ENCODE measurements at places on chromosomes 6 and 20.

GRCh38 chr20:9180481-9181257 is 111.8 kb downstream of the PLCB4 start:
- DNase-seq, result no peak

- DNase-seq, result no peak
These were observed 22.9 kb upstream of the TMEM30A start for GRCh38 chr6:75307364-75308004.

DNA sequence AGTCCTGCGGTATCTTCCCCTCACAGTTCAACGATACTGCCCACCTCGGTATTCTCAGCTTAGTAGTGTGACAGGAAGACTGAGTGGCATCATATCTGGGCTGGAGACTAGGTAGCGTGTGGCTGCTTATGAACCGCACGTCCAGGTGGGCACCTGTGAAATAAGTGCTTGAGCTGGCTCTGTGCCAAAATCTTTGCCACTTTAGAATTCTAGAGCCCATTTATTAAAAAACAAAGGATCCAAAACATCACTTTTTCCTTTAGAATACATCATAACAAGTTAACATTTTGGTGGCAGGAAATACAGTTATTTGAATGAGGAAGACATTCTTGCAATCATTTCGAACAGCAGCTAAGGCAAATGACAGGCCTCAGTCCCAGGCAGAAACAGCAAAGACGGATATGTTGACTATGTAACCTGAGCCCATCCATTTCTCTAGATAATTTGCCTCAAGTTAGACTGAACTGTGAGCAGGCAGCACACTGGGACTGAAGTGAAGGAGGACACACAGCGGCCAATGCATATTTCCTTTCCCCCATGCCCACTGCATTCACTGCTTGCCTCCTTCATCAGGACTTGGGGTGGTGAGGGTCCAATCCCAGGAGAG is 136.6 kb downstream of the GMDS start:
- DNase-seq, result no peak

DNA sequence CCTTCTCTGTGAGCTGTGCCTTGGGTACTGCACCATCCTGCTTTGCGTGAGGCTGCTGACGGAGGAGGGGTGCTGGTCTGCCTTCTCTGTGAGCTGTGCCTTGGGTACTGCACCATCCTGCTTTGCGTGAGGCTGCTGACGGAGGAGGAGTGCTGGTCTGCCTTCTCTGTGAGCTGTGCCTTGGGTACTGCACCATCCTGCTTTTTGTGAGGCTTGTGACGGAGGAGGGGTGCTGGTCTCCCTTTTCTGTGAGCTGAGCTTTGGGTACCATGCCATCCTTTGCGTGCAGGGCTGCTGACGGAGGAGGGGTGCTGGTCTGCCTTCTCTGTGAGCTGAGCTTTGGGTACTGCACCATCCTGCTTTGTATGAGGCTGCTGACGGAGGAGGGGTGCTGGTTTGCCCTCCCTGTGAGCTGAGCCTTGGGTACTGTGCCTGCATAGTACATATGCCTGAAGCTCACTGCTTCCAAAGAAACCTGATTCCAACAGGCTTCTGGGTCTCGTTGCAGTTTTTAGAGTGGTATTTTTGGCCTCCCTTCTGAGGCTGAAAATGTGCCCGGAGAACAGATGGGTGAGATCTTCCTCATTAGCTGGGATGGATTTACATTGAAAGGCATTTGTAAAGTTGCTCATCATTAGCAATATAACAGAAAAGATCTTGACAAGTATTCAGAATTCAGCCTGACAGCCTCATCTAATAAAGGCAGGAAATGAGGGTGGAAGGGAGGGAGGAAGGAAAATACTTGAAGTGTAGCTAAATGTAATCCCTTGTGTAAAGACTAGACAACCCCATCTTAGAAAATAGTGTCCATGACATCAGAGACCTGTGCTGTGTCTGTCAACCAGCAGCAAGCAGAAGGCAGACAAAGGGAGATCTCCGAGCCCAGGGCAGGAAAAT is 46.8 kb upstream of the UNC93A start:
- DNase-seq, result no peak

DNA sequence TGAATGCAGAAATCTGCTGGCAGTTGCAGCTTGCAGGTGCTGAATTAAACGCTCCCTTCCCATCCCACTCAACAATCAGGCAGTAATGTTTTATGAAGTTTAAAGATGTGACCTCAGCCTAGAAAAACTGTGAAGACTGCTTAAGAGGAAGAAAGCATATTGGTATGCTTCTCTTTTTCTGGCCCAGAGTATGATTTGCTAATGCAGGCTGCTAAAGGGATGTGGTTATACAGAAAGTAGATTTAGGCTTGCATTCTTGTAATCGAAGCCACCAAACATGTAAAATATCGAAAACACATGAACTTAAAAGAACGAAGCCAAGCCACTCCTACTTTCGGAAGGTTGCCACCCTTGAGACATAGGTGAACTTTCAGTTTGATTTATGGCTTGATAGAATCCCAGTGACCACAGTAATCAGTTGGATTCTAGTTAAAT is 40.7 kb downstream of the MAP3K5 start:
- no peak for DNase-seq

GRCh38 chr6:39173270-39173669 is 56.0 kb downstream of the KCNK5 start:
- DNase-seq, result no peak

DNA sequence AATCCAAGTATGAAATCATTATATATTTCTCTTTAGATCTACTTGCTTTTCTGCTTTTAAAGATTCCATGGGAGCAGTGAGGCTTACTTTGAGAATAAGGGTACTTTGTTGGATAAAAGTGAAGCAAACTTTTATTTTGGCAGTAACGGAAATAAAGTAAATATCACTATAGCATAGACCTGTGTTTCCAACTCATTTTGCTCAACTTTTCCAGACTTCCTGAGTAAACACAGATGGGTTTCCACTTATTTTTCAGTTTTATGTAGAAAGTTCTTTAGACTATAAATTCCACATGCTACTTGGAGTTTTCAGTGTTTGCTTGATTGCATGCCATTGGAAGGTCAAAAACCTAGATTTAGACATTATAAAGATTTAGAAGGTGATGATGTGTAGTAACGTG is 6.2 kb downstream of the STX16 start:
- DNase-seq, result no peak

- no peak for DNase-seq
These were observed 64.7 kb downstream of the BTBD3 start for GRCh38 chr20:11982289-11982954.

DNA sequence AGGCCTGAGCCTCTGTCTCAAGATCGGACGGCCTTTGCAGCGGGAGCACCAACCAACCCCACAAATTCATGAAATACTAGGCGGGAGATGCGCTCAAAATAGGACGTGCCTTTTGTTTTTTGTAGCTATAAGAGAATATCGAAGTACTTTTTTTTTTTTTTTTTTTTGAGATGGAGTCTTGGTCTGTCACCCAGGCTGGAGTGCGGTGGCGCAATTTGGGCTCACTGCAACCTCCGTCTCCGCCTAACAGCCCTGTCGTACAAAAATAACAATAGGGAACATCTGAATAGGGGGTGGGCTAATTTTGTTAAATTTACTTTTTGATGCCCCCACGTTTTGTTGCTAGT is 5.9 kb upstream of the TUBB2A start:
- no peak for DNase-seq

DNA sequence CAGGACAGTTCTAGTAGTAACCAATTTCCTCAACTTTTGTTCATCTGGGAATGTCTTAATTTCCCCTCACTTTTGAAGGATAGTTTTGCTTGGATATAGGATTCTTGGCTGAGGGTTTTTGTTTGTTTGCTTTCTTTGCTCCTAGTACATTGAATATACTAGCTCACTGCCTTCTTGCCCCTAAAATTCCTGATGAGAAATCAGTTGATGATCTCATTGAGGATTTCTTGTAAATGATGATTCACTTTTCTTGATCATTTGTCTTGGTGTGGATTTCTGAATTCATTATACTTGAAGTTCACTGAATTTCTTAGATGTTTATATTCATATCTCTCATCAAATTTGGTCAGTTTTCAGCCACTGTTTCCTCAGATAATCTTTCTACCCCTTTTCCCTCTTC is 49.1 kb upstream of the PRDM1 start:
- DNase-seq, result no peak

- no peak for DNase-seq
These were observed 230.8 kb downstream of the EYA2 start for GRCh38 chr20:47125508-47125757.

DNA sequence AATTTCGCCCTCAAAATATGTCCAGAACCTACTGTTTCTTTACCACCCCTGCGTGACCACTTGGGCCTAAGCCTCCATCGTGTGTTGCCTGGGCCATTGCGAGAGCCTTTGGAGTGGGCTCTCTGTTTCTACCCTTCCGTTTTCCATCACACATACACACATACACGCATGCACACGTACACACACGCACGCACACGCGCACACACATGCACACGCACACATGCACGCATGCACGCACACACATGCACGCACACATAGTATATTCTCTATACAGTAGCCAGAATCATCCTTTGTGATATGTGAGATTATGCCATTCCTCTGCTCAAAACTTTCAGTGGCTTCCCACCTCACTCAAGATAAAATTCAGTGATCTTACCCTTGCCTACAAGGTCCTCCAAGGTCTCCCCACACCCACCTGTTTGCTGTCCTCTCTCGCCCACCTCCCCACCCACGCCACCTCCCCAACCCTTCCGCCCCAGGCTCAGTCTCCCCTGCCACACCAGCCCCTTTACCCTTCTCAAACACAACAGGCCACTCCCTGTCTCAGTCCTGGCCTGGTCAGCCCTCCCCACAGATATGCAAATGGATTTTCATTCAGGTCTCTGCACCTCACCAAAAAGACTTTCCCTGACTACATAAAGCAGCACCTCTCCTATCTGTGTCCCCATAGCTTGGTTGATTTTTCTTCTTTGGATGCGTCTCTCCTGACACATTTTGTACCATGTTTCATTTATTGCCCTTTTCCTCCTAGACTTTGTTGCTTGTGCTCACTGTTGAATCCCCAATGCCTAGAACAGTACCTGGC is 559.6 kb downstream of the CD83 start:
- DNase-seq, result no peak

- no peak for DNase-seq
These were observed 70.5 kb upstream of the FAM184A start for GRCh38 chr6:119148825-119149525.

- DNase-seq, result no peak
These were observed 52.6 kb upstream of the CD93 start for GRCh38 chr20:23138682-23139081.

DNA sequence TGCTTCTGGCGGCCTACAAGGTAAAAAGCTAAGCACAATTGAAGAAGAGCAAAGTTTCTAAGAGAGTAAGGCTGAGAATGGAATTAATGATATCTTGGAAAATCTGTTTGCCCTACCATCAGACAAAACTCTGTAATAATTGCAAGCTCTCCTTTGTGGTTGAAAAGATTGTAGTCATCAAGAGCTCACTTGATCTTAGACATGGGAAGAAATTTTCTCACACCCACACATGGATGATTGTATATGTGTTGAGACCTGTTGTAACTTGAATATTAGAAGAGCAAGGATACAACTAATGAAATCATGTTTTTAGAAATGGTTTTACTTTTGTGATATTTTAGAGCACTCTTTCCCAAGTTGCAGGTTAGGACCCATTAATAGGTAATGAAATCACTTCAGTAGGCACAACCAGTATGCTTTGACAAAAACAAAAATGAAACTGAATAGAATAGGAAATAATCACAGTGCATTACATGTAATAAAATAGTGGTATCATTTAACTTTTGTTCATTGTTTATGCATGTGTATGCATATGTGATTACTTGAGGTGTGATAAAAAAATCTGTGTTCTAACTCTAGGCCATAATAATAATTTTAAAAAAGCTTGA is 14.0 kb downstream of the DCBLD1 start:
- DNase-seq, result no peak
